ENCODE measurements at places on chromosomes 7 and 10.

GRCh38 chr7:44333911-44334733 lies 8.7 kb upstream of the CAMK2B start:
- no peak for DNase-seq

DNA sequence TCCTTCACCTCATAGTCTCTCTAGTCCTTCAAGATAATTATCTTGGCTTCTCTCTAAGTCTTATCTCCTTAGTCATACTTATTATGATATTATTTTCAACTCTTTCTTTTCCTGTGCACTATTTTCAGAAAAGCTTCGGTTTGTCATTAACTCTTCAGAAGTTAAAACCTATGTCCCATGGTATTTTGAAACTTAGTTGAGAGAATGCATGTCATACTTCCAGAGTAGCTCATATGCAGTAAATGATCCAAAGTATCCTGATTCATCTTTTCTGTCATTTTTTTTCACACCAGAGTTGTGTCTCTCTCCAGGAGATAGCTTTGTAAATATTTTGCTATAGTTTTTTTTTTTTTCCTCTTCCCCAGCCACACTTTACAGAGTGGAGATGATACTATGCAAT lies 1008.6 kb downstream of the NRG3 start:
- DNase-seq = no peak

DNA sequence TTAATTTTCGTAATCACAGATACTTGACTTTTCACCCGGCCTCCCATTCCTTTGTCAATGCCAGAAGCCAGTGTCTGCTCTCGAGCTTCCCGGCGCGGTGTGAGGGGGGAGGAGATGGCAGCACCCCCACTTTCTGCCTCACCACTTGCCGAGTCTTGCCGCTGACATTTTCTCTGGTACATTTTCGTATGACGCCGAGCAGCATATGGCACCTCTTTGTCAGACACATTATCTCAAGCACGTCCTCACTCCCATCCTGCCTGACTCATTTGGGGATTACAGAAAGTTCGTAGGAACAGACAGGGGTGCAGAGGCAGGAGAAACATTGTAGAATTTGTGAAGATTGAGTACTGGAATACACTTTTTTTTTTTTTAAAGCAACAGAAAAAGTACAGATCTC lies 60.8 kb upstream of the SORCS3 start:
- DNase-seq = no peak

- DNase-seq = no peak
Measured at GRCh38 chr10:119379466-119380071, 162.9 kb downstream of the RGS10 start.

DNA sequence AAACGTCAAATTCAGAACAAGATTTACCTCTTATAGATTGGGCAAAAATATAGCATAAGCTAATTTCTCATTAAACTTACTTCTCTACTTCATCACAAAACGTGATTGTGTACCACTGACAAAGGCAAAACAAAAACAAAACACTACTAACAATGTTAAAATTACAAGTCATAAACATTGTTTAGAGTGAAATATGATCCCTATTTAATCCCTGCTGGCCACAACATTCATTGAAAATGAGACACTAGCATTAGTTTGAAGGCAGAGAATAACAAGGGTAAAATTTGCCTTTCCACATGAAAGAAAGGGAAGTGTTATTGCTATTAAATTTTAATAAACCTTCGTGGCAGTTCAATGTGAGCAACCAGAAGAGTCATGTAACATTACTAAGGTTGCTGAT lies 45.0 kb downstream of the SEMA3A start:
- no peak for DNase-seq
